ENCODE measurements at places on chromosomes 12 and 14.

DNA sequence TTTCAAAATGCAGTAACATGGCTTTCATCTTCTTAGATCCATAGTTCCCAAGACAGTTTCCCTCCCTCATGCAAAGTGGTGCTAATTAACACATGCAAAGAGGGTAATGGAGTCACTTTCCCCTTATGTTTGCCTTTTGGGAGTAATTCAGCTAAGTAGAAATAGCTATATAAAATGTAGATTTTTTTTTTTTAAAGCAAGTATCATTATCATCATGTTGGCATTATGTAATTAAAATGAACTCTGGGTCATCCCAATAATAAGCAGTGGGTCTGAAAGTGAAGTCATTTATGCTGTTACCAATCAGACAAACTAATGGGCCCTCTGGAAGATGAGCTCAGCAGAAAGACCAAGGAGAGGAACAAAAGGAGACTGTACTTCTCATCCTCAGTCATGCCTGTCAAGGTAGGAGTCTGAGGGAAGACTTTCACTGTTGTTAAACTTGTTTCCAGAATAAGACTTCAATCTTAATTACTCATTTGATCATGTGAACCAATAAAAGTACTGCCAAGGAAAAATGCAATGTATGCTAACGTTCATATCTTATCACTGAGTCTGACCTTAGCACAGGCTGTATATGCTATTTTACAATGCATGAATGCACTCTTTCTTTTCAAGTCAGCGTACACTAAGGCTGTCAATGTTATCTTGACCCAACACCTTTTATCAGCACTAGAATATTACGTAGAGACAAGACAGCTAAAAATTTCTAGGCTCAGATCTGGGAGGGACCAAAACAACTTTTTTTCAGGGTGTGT is 26.8 kb downstream of the AREL1 start:
- no peak for DNase-seq

DNA sequence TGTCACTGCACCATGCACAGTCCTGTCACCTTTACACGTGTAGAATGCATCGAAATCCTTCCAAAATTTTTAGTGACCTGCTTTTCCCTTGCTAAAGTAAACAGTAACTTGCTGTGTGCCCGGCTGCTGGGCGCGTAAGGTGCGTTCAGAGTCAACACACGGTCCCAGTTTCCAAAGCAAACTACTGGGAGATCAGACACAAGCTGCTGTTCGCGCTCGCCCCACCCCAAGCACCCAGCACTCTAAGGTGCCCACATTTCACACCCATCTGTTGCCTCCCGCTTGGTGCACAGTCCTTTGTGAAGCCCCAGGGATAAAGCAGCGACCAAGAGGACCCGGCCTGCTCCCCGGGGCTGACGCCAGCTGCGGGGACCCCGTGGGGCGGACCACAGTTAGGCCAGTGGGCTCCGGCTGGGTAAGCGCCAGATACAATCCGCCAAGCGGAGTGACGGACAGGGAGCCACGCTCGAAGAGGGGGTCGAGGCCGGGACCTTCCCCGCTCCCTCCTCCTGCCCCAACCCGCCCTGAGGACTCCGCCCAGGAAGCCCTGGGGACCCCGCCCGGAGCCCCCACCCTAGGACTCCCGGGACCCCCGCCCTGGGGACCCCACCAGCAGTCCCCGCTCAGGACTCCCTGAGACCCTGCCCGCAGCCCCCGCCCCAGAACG is 633 bp downstream of the STX2 start:
- no peak for DNase-seq

GRCh38 chr12:9256758-9257405 is 48.7 kb upstream of the PZP start:
- DNase-seq: no peak

DNA sequence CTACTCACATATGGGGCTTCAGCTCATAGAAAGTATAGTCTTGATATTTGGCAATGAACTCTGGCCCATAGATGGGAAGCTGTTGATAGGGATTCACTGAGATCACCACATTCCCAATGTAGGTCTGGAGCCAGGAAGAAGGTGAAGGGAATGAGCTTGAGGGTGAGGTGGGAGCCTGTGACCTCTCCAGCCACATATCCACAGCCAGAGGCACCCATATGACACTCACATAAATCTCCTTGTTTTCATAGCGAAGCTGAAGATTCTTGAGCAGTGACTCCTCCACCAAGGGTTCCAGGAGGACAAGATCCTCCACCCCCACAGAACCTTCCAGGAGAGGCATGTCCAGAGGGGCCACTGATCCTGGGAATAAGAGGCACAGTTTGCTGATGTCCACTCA is 1.9 kb downstream of the MYO1A start:
- DNase-seq: no peak

DNA sequence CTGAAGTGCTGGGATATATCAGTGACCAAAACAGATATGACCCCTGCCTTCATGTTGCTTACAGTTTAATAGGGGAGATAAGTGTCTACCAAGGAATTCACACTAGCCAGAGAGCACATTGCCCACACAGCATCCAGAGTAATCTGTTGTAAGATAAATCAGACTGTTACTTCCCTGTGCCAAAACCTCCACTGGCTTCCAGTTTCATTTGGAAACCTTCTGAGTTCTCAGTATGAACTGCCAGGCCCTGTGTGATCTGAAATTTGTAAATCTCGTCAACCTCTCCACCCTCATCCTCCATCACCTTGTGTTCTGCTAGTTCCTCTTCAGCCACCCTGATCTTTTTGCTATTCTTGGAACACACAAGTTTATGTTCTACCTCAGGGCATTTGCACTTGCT is 154.7 kb downstream of the ETV6 start:
- DNase-seq: no peak

- DNase-seq: no peak
Measured at GRCh38 chr12:85963326-85963725, 89.2 kb downstream of the NTS start.
